Activated naive CD4-positive, alpha-beta T cell treated with anti-CD3 and anti-CD28 coated beads, Interleukin-2, amount 50 U/mL, for 72 hours (primary cell): ENCODE measurements at places on chromosomes 3 and 15. TPM values are rescaled to one million over a fixed set of nuclear protein-coding genes. Genes with fewer than 3 reads are reported as not detected.

The CTDSPL2 gene
- 107 TPM for total RNA-seq

The XYLB gene
- 9.8 TPM for total RNA-seq

The ATP13A4 gene
- total RNA-seq = 6.1 TPM

The PPM1L gene
- 2.1 TPM for total RNA-seq

The DAZL gene
- total RNA-seq = not detected

The NTRK3 gene
- 0.71 TPM for total RNA-seq

The NEK10 gene
- total RNA-seq = 0.34 TPM

The CIDEC gene
- not detected for total RNA-seq

The NMNAT3 gene
- total RNA-seq = 2.7 TPM

The KCNAB1 gene
- total RNA-seq = not detected

The LMCD1 gene
- total RNA-seq = 1.3 TPM

The ADIPOQ gene
- not detected for total RNA-seq

The ITGA11 gene
- 1.8 TPM for total RNA-seq

The TGFBR2 gene
- total RNA-seq = 74.1 TPM

The PLS1 gene
- total RNA-seq = 8.1 TPM

The COMMD2 gene
- total RNA-seq = 25.0 TPM

The LRRIQ4 gene
- total RNA-seq = 0.21 TPM

GRCh38 chr3:136396916-136397315 lies 146.8 kb downstream of the PCCB start:
- DNase-seq = no peak

- DNase-seq = no peak
These were observed 59.9 kb downstream of the GPR176 start for GRCh38 chr15:39860200-39860599.

DNA sequence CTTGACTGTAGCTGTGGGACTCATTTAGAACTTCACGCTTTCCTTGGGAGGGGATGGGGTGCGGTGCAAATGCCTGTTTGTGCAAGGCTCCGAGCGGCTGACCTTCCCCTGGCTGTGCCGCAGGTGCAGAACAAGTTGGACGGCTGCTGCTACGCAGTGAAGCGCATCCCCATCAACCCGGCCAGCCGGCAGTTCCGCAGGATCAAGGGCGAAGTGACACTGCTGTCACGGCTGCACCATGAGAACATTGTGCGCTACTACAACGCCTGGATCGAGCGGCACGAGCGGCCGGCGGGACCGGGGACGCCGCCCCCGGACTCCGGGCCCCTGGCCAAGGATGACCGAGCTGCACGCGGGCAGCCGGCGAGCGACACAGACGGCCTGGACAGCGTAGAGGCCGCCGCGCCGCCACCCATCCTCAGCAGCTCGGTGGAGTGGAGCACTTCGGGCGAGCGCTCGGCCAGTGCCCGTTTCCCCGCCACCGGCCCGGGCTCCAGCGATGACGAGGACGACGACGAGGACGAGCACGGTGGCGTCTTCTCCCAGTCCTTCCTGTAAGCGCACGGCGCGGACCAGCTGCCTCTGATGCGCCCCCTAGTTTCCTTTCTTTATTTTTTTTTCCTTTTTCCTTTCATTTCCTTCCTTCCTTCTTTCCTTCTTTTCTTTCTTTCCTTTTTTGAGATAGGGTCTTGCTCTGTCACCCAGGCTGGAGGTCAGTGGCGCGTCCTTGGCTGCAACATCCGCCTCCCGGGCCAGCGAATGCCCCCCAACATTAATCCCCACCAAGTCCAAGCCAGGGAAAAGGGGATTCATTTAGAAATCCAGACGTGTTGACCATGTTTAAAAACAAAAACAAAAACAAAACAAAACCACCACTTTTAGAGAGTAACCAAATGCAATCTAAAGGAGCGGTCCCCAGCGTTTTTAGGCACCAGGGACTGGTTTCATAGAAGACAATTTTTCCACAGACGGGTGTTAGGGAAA lies 42.7 kb downstream of the EIF2AK4 start:
- no peak for DNase-seq

- DNase-seq = no peak
These were observed 215.3 kb upstream of the SEMA6D start for GRCh38 chr15:47502041-47502440.

DNA sequence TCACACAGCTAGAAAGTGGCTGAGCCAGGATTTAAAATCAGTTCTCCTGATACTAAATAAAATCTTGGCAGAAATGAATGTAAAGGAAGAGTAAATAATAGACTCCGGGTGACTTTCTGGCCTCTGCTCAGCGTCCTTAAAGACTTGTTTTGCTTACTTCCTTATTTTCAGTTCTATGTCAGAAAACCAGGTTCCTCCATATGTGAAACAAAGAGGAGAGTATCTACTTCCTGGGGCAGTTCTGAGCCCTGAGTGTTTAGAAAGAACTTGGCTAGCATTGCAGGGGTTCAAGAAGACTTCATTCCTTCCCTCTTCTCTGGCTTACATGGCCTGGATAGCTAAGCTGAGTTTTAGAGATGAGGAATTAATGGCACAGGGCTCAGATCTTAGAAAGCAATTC lies 222.8 kb upstream of the TLE3 start:
- DNase-seq = no peak

- DNase-seq = no peak
These were observed 81.0 kb downstream of the CLDN11 start for GRCh38 chr3:170499562-170500156.

DNA sequence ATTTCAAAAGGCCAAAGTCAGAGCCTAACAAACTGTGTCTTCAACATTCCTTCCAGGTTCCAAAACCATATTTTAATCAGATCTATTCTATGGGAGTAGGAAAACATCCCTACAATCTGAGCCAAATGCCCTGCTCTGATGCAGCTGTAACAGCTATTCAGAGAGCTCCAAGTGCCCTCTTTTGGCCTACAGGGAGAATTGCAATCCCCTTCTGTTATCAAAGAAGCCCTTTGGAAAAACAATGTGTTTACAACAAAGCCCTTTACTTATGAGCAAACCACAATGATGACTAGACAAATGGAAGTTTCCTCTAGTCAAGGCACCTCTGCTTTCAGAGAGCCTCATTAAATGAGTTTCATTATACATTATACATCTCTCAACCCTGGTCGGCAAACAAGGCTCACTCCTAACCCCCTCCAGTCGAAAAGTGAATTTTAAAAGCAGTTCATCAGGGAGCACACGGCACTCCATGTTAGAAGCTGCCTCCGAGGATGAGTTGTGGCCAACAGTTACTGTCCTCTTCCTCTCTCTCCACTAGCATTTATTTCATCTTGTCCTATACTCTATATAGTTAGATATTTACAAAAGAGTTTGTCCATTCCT lies 42.6 kb upstream of the TMCO5A start:
- DNase-seq = no peak

DNA sequence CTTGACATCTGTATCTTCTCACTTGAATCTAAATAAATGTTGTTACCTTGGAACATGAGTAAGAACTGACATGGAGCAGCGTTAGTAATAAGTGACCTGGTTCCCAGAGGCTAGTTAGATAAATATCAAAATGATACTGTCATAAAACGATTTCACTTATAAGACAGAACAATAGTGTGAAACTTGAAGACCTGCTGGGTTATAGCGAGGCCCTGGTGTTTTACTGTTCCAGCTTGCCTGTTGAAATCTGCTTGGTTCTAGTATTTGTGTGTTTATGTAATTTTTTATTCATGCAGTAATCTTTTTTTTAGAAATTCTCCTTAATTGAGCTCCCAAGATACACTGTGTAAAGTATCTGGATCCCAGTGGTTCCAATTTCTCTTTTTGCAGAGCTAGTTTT lies 129.4 kb downstream of the CACNA2D3 start:
- no peak for DNase-seq

GRCh38 chr3:168094877-168095610 lies 680 bp downstream of the GOLIM4 start:
- peak; percentile 66 for DNase-seq

- no peak for DNase-seq
These were observed 71.8 kb downstream of the RBPMS2 start for GRCh38 chr15:64703632-64703959.

DNA sequence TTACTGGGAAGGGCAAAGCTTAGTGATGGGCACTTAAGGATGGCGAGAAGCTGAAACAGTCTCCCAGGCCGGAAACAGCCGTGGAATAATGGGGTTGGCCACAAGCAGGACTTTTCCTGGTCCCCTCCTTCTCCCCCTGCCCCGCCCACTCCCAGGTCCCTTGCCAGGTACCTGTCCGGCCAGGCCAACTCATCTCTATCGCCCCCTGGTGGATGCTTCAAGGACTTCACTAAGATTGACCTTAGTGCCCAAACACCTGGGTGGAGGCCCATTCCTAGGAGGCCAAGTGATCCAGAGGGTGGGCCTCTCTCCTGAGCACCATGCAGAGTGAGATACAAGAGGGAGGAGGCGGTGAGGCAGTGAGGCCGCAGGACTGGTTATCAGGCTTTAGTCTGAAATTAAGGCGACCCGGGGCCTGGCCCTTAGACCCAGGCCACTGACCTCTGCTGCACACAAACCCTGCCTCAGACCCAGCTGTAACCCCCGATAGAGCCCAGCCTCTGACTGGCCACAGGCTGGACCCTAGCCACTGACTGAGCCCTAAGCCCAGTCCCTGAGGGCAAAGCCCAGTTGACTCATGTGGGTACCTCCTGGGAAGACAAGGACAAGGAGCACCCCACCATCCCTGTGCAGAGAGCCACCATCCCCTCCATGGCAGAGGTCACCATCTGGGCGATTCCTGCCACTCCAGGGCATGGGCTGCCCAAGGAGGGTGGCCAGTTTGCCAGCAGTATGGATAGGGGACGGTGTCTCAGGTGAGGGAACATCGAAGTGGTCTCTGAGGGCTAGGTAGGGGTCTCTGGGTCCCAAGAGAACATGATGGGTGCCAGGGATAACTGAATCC lies 37.6 kb downstream of the VIPR1 start:
- DNase-seq = peak; percentile 66

- DNase-seq = no peak
These were observed 45.7 kb downstream of the SLC6A6 start for GRCh38 chr3:14448063-14448462.

GRCh38 chr15:68341760-68342725 lies 64.5 kb downstream of the FEM1B start:
- no peak for DNase-seq

DNA sequence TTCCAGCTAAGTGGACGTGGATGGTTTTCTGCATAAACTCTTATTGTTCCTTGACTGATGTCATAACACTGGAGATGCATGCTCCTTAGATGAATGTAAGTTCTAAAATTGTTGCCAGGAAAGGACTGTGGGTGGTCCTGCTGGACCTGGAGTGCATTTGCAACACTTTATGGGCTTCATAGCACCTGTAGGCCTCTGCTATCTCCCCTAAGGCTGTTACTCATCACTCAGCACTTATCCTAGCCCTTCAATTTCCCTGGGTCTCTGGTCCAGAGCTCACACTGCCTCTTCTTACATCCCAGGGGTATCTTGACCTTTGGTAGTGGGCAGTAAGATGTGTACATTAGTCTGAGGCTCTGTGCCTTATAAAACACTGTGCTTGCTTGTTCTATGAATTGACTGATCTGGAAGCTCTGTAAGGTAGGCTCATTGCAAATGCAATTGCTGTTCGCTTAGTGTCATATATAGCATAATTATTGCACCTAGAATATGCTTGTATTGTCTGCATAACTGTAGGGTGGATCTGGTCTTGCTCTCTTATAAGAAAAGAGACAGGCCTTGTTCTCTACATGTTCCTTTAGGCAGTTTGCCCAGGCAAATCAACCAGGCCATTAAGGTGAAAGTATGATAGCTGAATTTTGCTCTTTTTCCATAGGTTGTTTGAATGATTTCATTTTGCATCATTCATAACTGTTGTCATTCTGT lies 35.8 kb downstream of the SLCO3A1 start:
- DNase-seq = no peak

DNA sequence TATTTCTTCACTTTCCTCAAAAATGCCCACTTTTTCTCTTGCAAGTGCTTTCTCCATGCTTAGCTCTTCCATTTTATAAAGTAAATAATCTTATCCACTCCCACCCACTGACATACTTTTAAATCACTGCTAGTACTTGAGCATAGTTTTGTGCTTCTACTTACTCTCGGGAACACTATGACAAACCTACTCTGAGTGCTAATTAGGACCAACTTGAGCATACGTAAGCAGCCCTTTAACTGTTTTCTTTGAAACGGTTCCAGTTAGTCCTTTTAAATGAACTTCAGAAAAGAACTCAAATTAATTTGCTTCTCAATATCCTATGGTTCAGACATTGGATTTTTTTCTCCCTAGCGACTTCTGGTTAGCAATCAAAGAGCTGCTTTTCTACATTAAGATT lies 280.0 kb upstream of the SOX2 start:
- DNase-seq = no peak

DNA sequence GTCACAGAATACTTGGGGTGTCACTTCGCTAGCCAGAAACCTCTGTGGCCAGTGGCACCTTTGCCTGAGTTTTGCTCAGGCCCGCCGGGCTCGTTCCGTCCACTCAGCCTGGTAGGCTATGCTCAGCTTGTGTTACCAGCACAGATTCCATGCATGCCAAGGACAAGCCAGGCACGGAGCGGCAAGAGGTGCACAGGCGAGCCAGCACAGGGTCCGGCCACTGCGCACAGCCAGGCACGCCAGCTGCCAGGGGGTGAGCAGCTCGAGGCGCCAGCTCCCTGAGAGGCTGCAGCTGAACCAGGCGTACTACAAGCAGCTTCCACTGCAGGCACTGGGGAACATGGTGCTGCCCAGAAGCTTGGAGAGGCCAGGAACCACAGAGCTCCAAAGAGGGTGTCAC lies 14.7 kb downstream of the PCYT1A start:
- no peak for DNase-seq

GRCh38 chr15:69104050-69104750 lies 56.2 kb upstream of the GLCE start:
- DNase-seq = no peak

- no peak for DNase-seq
These were observed 20.0 kb upstream of the CFAP20DC start for GRCh38 chr3:59069838-59070237.

DNA sequence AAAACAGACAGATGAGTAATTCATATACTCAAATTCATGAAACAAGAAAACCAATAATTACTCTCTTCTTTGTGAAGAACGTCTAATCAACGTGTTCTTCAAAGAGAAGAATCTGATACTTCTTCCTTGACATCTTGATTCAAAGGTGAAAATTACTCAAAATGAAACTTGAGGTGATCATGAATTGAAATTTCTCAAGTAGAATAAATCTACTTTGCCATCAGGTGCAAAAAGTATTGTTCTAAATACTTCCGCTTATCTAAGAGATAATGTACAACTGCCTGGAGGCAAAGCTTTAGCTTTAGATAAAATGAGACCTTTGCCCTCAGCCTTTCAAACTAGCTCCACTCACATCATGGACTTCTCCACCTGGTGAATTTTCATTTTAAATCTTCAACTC lies 13.9 kb upstream of the XXYLT1 start:
- no peak for DNase-seq

DNA sequence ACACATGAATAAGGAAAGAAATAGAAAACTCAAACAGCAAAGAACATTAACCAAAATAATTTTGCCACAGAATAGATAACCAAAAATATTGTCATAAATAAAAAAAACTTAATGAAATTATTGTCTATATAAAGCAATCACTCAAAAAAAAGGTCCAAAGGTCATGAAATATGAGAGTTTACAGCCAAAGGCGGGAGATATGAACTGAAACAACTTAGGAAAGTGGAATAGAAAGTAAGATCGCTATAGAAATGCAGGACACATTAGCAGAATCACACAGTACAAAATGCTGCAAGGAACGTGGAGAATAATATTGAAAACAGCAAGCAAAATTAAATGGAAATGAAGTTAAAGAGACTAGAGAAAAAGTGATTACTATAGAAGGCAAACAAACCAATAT lies 375.0 kb upstream of the ARHGEF26 start:
- no peak for DNase-seq
